Neural crest cell (in vitro differentiated cells): ENCODE measurements at places on chromosomes 2 and 18. TPM values are rescaled to one million over a fixed set of nuclear protein-coding genes. Genes with fewer than 3 reads are reported as not detected.
A peak's percentile ranks its signal among the peaks of the same experiment; 100 is the strongest.

PID1 gene
- total RNA-seq, result 0.34 and 0.91 TPM in 2 replicates

GRCh38 chr2:86027196-86027921, 78.3 kb downstream of the POLR1A start:
- DNase-seq, result no peak
- peaks cover 20% of the 10 kb centered on the region for H3K36me3 ChIP-seq
- H3K4me1 ChIP-seq, result no peaks in the 10 kb centered on the region
- H3K4me3 ChIP-seq, result no peak overlapping the region
- no peaks in the 10 kb centered on the region for H3K27me3 ChIP-seq

ANKRD53 gene
- 1.2 and 1.7 TPM in 2 replicates for total RNA-seq

GRCh38 chr2:11500702-11501303, 33.0 kb upstream of the GREB1 start:
- peaks cover 16% of the 10 kb centered on the region for H3K36me3 ChIP-seq
- DNase-seq, result no peak
- H3K4me3 ChIP-seq, result no peak overlapping the region

MYO3B gene
- not detected in 2 replicates for total RNA-seq

- DNase-seq, result no peak
- no peaks in the 10 kb centered on the region for H3K36me3 ChIP-seq
- no peaks in the 10 kb centered on the region for H3K27me3 ChIP-seq
Observed at GRCh38 chr2:173763641-173764040, 201.5 kb downstream of the SP3 start.

DNA sequence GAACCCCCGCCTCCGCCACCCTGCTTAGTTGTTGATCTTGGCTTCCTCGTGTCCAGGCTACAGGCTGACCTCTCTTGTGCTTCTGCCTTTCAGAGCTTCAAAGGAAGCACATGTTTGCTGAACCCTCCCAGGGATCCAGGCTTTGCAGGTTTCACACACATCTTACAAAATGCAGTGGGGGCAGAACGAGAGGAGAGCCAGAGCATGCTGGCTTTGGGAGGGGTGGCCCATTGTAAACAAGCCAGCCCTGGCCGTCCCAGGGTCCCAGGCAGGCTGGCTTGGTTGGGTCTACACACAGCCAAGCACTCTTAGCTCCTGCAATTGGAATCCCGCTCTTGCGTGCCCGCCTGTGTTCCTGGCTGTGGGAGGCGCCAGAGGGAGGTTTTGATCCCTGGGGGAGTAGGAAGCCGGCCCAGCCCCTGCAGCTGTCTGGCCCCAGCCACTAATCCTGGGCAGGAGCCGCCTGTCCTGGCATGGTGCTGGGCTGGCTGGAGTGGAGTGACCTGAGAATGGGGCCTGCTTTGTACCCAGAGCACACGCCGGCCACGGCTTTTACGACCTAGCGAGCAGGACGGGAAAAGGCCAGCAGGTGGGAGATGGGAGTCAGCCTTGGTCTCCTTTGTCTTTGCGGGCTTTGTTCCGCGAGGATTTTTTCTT, 53.9 kb downstream of the SH3BP4 start:
- H3K36me3 ChIP-seq, result peaks cover 14% of the 10 kb centered on the region
- H3K27me3 ChIP-seq, result no peaks in the 10 kb centered on the region
- H3K4me3 ChIP-seq, result peak overlapping the region; percentile 6
- peak; percentile 28 for DNase-seq

PCARE gene
- not detected in 2 replicates for total RNA-seq

DNA sequence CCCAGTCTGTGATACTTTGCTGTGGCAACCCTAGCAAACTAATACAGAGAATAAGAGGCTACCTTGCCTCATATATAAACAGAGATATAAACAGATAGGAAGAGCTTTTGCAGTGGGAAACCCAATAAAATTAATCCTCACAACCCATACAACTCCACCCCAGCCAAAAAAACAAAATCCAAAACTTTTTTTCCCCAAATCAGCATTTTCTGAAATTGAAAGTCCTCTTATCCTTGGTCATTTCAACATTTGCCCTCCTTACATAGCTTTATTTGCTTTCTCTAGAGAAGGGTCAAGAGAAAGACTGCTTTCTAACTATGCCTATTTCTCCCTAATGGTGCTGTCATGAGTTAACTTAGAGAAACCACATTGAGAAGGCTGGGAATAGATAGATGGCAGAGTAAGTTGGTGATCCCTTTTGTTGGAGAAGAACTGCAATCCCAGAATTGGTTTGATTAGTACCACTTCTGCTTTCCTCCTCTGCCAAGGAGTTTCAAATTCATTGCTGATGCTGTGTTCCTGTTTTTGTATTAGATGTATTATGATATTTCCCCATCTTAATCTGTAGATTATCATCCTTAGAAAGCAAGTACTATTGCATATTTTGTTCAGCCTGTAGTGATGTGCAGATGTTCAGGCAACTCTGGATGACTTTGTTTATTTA, 76.5 kb upstream of the B3GNT2 start:
- no peaks in the 10 kb centered on the region for H3K27me3 ChIP-seq
- H3K27ac ChIP-seq, result no peak overlapping the region
- H3K4me3 ChIP-seq, result no peak overlapping the region
- H3K4me1 ChIP-seq, result peaks cover 11% of the 10 kb centered on the region
- no peak for DNase-seq

B3GNT7 gene
- total RNA-seq, result 0.61 and 0.79 TPM in 2 replicates

- H3K27me3 ChIP-seq, result no peaks in the 10 kb centered on the region
- no peak overlapping the region for H3K27ac ChIP-seq
- H3K36me3 ChIP-seq, result no peaks in the 10 kb centered on the region
- H3K4me1 ChIP-seq, result peaks cover 10% of the 10 kb centered on the region
Observed at GRCh38 chr2:98479959-98480524, 35.4 kb downstream of the INPP4A start.

GRCh38 chr2:69224512-69224837, 162.6 kb downstream of the GFPT1 start:
- H3K27me3 ChIP-seq, result peaks cover 94% of the 10 kb centered on the region
- H3K27ac ChIP-seq, result no peak overlapping the region
- no peaks in the 10 kb centered on the region for H3K4me1 ChIP-seq
- peaks cover 13% of the 10 kb centered on the region for H3K36me3 ChIP-seq
- no peak for DNase-seq

DNA sequence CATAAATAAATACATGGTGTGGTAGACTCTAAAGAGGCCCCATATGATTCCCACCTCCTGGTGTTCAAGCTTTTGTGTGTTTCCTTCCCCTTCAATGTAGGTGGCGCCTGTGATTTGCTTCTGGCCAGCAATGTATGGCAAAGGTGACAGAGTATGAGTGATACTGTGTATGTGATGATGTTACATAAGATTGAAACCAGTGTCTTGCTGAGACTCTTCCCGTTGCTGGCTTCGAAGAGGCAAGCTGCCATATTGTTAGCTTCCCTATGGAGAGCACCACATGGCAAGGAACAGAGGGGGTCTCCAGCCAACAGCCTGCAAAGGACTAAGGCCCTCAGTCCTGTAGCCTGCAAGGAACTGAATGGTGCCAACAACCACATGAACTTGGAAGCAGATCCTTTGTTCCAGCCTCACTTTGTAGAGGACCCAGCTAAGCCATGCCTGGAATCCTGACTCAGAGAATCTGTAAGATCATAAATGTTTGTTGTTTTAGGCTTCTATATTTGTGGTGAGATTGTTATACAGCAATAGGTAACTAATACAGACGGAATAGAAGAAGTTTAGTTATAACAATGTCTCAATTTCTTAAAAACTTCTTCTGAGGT, 1.7 kb upstream of the SMAD4 start:
- peak overlapping the region; percentile 2 for H3K27ac ChIP-seq
- H3K4me1 ChIP-seq, result peaks cover 41% of the 10 kb centered on the region
- peak overlapping the region; percentile 98 for H3K4me3 ChIP-seq
- H3K36me3 ChIP-seq, result peaks cover 7% of the 10 kb centered on the region
- H3K27me3 ChIP-seq, result peaks cover 2% of the 10 kb centered on the region

GRCh38 chr2:162524849-162525248, 180.9 kb downstream of the GCA start:
- DNase-seq, result no peak
- no peaks in the 10 kb centered on the region for H3K27me3 ChIP-seq
- no peaks in the 10 kb centered on the region for H3K4me1 ChIP-seq

DNA sequence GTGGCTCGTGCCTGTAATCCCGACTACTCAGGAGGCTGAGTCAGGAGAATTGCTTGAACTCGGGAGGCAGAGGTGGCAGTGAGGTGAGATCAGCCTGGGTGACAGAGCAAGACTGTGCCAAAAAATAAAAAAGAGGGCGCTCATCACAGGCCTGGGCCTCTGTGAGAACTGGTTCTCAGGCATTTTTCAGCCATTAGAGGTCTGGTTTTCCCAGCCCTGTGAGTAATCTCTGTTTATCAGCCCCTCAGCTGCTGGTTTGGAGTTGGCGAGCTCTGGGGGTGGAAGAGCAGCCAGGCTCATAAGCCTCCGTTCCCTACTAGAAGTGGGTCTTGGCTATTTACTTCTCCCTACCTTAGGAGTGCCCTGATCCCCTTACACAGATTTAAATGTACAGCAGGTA, 53.1 kb downstream of the CHRNA1 start:
- H3K27me3 ChIP-seq, result peaks cover 10% of the 10 kb centered on the region
- no peak for DNase-seq
- no peaks in the 10 kb centered on the region for H3K36me3 ChIP-seq
- H3K27ac ChIP-seq, result no peak overlapping the region
- H3K4me3 ChIP-seq, result no peak overlapping the region
- no peaks in the 10 kb centered on the region for H3K4me1 ChIP-seq

GRCh38 chr2:1865716-1866234, 121.5 kb upstream of the PXDN start:
- no peak overlapping the region for H3K4me3 ChIP-seq
- H3K27ac ChIP-seq, result no peak overlapping the region
- DNase-seq, result no peak
- H3K36me3 ChIP-seq, result no peaks in the 10 kb centered on the region
- peaks cover 24% of the 10 kb centered on the region for H3K4me1 ChIP-seq

DNA sequence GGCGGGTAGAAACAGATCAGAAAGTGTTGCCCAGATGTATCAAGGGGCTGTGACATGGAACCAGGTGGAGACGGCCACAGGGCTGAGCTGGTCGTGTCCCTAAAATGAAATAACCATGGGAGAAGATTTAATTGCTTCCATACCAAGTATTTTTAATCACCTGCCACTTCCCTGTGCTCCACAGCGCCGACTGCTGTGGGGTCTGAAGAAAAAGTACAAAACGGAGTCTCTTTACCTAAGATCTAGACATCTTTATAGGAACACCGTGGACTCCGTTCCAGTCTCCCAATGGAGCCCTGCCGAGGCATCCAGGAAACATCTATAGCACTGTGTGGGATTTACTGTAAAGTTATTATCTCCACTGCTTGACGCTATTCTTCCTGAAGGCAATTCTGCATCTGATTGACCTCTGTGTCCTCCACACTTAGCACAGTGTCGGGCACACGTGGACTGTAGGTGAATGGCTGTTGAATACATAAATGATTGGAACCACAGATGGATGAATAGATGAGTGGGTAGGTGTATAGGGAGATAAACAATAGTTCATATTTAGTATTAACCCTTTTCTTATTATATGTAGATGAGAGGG, 21.6 kb upstream of the GYPC start:
- no peak for DNase-seq
- peaks cover 3% of the 10 kb centered on the region for H3K27me3 ChIP-seq
- no peaks in the 10 kb centered on the region for H3K36me3 ChIP-seq
